ENCODE measurements at places on chromosomes 13 and 19. TPM values are rescaled to one million over a fixed set of nuclear protein-coding genes. Genes with fewer than 3 reads are reported as not detected.

DNA sequence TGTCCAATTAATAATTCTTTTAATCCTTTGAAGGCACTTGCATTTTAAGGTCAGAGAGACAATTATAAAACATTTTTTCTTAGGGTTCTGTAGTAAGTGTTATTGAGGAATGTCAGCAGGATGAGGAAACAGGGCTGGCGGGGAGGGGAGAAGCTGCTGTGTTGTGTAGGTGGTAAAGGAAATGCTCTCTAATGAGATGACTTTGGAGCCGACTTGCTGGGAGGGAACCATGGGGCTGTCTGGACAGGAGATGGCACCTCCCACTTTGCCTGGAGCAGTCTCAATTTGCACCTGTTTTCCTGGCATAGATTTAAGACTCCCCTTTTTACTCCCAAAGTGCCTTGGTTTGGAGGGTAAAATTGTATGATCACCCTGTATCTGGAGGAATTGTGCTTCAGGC is 230.4 kb downstream of the ATP8A2 start:
- DNase-seq = no peak
- H3K4me1 ChIP-seq = no peaks in the 10 kb centered on the region
- H3K27me3 ChIP-seq = no peaks in the 10 kb centered on the region
- H3K36me3 ChIP-seq = no peaks in the 10 kb centered on the region
- no peak overlapping the region for H3K27ac ChIP-seq

Gene ELAVL3
- 0.15 TPM for polyA plus RNA-seq

Gene ZSWIM9
- 4.1 TPM for polyA plus RNA-seq

Gene ZNF575
- polyA plus RNA-seq = 0.80 TPM

Gene PRTN3
- polyA plus RNA-seq = not detected
